ENCODE measurements at places on chromosomes 12 and 14.

GRCh38 chr12:13435235-13435933 is 238.9 kb downstream of the EMP1 start:
- DNase-seq = no peak

- no peak for DNase-seq
These were observed 7.5 kb downstream of the HOXC4 start for GRCh38 chr12:54060975-54061778.

- no peak for DNase-seq
These were observed 39.4 kb downstream of the HNRNPC start for GRCh38 chr14:21229821-21230220.

- DNase-seq = no peak
These were observed 32.5 kb upstream of the PLEKHG6 start for GRCh38 chr12:6277982-6278438.

DNA sequence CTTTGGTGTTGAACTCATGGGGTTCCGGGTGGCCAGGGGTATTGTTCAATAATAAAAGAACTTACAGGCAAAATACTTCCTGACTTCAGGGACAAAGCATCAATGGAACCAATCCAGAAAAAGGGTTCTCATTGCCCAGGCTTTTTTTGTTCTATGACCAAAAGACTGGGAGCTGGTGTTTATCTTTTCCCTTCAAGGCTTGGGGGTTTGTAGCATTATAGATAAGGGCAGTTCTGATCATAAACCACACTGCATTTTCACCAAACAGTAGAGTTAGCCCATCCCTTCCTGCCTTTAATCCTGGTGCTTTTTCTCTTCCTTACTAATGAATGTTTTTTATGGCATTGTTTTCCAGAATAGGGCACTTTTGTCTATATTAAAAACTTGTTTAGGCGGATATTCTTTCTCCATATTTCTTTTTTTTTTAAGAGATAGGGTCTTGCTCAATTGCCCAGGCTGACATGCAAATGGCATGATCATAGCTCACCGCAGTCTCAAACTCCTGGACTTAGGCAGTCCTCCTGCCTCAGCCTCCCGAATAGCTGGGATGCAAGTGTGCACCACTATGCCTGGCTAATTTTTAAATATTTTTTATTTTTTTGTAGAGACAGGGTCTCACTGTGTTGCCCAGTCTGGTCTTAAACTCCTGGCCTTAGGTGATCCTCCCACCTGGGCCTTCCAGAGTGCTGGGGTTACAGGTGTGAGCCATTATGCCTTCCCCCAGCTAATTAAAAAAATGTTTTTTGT is 9.7 kb downstream of the FUT8 start:
- no peak for DNase-seq

- DNase-seq = peak; percentile 92
These were observed 6.7 kb downstream of the HDAC7 start for GRCh38 chr12:47812797-47813510.

DNA sequence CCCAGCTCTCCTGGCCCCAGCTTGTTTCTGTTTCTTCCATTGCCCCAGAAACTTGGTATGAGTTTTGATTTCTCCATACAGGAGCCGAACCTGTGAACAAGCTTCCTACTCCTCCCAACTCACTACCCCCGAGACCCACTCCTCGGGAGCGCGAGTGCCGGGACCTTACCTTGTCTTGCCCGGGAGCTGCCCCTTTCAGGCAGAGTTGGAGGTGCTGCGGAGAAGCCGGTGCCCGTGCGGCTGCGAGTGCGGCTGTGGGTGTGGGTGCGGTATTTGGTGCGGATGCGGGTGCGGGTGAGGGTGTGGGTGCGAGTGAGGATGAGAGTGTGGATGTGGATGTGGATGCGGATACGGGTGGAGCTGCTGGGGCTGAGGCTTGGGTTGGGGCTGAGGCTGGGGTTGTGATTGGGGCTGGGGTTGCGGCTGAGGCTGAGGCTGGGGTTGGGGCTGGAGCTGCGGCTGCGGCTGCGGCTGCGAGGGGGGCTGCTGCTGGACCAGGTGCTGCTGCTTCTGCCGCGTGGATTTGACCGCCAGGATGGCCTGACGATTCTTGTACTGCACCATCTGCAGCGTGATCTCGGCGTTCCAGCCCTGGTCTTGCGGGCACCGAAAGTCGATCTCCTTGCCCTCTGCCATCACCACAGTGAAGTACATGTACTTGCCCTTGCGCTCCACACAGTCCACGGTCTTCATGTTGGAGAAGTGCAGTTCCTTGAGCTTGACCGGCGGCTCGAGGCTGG is 1.1 kb downstream of the PHLDA1 start:
- DNase-seq = no peak

DNA sequence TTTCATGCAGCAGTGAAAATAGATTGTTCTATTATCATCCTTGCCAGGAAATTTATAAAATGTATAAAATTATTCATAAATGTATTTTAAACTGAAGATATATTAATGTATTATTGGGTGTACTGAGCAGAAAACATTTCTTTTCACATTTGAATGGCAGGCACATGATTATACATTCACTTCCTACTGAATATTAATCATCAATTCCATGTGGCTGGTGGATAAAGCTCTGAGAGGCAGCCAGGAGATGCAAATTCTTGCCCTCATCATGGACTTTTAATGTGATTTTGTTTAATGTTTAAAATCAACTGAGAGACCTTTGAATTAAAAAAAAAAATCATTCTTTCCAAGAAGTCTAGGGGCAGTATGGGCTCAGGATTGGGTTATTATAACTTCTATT is 40.8 kb downstream of the ANO6 start:
- DNase-seq = no peak

- no peak for DNase-seq
These were observed 318.2 kb downstream of the NUAK1 start for GRCh38 chr12:105820429-105821125.

- DNase-seq = no peak
These were observed 2.9 kb downstream of the PRPF40B start for GRCh38 chr12:49626169-49626835.

DNA sequence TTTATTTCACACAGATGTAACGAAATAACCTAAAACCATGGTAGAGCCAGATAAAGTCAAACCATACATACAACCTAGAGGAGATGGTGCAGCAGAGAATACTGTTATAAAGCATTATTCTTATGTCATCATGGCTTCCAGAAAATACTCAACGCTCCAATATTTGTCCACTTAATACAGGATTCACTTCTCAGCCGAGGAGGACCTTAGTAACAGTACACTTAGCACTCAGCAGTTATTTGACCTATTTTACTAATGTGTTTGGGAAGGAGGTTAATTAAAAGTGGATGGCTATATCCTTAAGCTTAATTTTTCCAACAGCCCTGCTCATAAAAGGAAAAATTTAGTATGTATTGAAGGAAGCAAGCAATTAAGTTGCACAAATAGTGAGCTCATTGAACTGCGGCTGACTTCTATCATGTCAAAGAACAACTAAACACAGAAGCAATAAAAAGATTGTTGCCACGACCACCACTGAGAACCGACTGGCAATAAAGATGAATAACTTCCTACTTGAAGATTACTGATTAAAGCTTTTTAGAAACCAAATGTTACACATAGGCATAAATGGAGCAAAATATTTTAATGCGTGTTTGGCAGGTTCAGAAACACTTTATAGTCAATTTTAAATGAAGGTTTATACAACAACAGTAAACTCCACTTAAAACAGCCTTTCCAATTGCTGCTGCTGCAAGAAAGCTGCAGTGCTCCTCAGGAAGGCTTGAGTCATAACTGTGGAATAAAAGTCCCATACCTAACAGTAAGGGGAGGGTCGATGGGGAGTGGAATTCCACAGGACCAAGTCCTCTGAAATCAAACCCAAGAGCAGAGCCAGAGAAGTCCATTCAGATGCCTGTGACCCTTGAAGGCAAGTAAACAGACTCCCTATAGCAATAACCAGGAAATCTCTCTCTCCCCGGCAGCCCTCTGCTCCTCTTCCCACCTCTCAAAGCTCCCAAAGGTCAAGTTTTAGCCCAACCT is 218.9 kb upstream of the CDKN3 start:
- no peak for DNase-seq

GRCh38 chr14:74502236-74503019 is 8.9 kb downstream of the ISCA2 start:
- DNase-seq = peak; percentile 60

DNA sequence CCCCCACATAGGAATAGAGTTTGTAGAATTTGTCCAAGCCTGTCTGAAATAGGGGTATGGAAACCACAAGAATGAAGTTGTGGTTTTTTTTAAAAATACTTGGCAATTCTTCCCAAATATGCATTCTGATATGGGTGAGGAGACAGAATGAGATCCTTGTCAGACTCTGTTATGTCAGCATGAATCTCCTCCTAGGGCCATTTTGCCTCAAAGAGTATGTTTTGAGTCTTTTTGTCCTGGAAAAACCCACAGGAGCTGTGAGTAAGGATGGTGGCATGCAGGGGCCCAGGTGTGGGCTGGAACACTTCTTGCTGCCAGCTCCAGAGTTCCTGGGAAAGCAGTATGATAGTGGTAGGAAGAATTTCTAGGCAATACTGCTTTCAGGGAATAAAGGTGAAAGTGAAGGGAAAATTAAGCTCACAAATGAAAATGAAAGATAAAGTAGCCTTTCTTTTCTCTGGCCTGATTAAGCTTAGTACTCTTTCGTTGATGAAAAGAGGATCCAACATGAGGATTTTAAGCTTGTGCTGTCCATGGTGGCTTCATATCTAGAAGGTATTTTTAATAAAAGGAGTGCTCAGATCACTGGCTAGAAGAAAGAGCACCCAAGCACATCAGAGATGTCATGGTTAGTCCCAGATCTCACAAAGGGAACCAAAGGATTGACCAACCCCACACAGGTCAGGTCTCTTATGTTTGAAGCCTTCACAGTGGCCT is 130.8 kb downstream of the LLPH start:
- no peak for DNase-seq

GRCh38 chr12:82857276-82857675 is 170.6 kb downstream of the TMTC2 start:
- DNase-seq = no peak

DNA sequence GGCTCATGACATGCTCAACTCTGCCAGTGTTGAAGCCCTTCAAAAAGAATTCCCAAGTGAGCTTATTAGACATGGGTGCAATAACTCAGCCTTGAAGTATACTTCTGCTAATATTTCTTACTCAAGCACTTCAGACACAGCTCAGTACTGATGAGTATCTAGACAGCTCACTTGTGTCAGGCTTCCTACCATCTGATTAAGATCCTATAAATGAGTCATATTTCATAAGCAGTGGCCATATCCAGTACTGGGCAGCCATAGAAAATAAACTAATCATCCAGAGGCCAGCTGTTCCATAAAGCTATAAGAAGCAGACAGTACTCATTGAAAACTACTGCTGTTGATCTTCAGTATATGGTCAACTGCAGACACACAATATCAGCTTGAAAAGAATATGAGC is 12.9 kb downstream of the FSCB start:
- no peak for DNase-seq

DNA sequence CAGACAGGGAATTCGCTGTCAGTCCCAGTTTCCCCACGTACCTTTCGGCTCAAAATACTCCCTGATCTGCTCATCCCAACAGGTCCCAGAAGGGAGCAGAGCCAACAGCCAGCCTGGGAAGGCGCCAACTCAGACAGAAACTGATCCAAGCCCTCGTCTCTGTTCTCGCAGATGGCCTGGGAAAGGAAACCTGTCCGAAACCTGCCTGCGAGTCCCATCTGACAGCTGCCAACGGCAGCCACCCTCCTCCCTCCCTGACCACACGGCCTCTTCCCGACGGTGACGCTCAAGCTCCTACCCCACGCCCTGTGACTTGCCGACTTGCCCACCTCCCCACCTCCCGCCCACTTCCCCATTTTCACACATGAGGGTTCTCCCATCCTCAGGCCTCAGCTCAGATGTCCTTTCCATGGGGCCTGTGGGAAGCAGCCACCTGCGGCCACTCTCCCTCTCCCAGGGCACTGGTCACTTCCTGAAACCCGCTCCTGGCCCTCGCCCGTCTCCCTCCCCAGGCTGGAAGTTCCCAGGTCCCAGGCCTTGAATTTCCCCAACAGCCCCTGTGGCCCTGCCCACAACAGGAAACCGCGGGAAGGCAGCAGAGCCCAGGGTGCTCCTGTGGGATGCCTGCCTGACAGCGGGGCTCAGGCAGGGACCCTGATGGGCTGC is 60.9 kb upstream of the FBRSL1 start:
- peak; percentile 49 for DNase-seq

- no peak for DNase-seq
These were observed 22.2 kb downstream of the AGAP2 start for GRCh38 chr12:57716305-57716704.

GRCh38 chr14:80536456-80536855 is 325.2 kb upstream of the DIO2 start:
- no peak for DNase-seq

DNA sequence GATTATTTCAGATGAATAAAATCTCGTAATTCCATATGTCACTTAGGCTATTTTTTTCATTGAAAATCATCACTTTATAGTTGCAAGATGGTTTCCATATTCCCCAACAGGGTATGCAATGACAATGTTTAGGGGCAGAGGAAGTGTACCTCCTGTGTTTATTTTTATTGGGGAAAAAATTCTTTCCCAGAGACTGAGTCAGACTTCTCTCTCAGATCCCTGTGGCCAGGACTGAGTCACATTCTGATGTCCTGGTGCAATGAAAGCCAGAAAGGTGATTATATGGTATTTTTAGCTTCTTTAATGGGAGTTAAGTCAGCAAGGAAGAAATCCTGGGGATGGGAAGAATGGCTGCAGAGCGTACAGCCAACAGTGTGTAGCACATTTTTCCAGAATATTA is 196.9 kb upstream of the ALG10 start:
- no peak for DNase-seq

GRCh38 chr12:101783150-101783549 is 43.9 kb upstream of the SYCP3 start:
- no peak for DNase-seq

DNA sequence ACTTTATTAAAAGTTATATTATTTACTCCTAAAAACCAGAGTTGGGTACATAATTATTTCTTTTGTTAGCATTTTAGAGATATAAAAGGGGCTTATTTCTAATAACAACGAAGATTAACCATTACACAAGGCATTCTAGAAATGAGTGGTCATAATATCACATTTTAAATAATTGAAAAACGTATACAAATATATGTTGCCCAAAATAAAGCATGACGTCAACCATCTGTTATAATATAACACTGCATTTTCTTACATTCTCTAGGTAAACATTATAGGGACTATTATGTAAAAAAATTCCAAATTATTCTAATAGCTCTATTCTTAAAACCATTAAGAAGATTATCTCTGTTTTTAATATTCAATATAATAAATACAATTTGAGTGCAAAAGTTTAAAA is 455.1 kb upstream of the GARIN6 start:
- DNase-seq = no peak

DNA sequence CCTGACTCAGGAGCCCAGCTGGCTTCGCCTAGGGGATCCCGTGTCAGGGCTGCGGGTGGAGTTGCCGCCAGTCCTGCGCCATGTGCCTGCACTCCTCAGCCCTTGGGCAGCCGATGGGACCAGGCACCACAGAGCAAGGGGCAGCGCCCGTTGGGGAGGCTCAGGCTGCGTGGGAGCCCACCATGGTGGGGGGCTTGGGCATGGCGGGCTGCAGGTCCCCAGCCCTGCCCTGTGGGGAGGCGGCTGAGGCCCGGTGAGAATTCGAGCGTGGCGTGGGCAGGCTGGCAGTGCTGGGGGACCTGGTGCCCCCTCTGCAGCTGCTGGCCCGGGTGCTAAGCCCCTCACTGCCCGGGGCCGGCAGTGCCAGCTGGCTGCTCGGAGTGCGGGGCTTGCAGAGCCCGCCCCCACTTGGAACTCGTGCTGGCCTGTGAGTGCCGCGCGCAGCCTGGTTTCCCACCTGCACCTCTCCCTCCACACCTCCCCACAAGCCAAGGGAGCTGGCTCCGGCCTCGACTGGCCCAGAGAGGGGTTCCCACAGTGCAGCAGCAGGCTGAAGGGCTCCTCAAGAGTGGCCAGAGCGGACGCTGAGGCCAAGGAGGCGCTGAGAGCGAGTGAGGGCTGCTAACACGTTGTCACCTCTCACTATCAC is 135.1 kb upstream of the SEL1L start:
- DNase-seq = no peak

All from Kasumi-1 (cell line).